ENCODE measurements at places on chromosomes 1 and 21. TPM values are rescaled to one million over a fixed set of nuclear protein-coding genes. Genes with fewer than 3 reads are reported as not detected.

RAVER2 gene
- 12.2 TPM for total RNA-seq

CAMSAP2 gene
- total RNA-seq, result 28.6 TPM

PRKAA2 gene
- total RNA-seq, result 3.4 TPM

ZNF695 gene
- 15.8 TPM for total RNA-seq

Measured in PC-3 (cell line).